Left lung (tissue), 14 donors: ENCODE measurements at places on chromosomes 11 and 22.

DNA sequence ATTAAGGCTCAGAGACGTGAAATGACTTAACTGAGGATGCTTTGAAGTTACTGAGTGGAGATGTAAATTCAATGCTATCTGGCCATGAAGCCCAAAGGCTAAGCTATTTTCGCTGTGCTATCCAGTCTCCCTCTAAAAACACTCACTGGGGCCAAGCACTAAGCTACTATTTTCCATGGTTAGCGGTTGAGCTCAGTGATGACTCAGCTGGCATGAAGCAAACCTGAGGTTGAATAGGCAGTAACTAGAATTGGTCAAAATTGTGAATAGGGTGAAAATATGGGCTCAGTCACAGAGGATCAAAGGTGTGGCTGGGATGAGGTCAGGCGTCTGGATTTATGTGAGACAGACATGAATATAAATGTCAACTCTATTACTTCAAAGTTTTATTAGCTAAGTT, 564.2 kb upstream of the KIRREL3 start:
- no peak for DNase-seq

- DNase-seq: no peak
Observed at GRCh38 chr11:92776676-92777075, 192.8 kb upstream of the MTNR1B start.

GRCh38 chr11:2961080-2961479, 31.0 kb downstream of the NAP1L4 start:
- DNase-seq: no peak

- DNase-seq: no peak
Observed at GRCh38 chr22:44932493-44932892, 77.3 kb downstream of the PHF21B start.

DNA sequence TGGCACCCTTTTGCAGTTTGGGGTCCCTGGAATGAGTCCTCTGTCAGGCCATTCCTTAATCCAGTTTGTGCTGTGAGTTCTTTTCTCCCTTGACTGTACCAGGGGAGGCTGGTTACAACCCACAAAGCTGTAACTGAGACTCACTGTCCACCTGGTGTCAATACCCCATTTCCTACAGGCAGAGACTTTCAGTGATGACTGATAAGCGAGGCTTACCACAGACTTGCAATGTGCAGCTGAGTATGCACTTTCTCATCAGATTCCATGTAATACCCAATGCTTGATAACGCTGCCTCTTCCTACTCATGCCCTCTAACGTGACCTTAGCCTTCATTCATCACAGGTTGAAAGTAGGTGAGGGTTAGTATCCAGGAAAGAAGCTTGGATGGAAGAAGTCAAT, 120.1 kb downstream of the INSC start:
- no peak for DNase-seq

DNA sequence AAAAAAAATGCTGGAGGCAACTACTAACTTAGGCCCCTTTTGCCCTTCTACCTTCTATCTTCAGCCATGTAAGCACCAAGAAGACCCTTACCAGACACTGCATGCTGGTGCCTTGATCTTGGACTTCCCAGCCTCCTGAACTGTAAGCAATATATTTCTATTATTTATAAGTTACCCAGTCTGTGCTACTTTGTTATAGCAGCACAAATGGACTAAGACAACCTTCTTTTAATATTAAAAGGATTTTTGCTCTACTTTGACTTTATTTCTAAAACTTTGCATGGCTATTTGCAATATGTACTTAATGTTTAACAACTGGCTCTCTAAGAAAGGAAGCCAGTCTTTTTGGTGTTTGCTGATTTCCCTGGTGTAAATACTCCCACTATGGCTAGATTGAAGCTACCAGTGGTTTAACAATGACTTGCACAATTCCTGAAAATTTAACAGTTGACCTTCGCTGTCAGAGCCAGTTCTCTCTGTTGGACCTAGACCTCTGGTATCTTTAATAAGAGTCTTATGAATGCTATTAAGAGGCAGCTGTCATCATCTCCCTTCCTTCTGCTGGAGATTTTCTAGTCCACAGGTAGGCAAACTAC, 25.2 kb downstream of the OR6Q1 start:
- DNase-seq: no peak

DNA sequence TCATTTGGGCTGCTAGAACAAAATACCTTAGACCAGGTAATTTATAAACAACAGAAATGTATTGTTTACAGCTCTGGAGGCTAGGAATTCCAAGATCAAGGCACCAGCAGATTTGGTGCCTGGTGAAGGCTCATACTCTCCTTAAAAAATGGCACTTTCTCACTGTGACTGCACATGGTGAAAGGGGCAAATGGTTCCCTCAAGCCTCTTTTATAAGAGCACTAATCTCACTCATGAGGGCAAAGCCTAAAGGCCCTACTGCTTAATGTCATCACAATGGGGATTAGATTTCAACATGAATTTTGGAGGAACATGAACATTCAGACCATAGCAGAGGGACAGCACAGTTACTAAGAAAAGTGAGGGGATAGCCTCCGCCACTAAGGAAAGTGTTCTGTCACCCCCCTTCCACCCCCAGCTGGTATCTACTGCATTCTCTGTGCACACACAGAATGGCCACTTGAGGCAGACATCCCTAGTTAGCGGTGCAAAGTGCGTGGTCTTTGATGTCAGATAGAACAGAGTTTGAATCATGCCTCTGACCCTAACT, 47.2 kb upstream of the CEP295 start:
- DNase-seq: no peak

GRCh38 chr11:27317751-27318150, 45.3 kb downstream of the CCDC34 start:
- no peak for DNase-seq

- DNase-seq: no peak
Observed at GRCh38 chr11:6856871-6857270, 6.0 kb upstream of the OR10A2 start.

DNA sequence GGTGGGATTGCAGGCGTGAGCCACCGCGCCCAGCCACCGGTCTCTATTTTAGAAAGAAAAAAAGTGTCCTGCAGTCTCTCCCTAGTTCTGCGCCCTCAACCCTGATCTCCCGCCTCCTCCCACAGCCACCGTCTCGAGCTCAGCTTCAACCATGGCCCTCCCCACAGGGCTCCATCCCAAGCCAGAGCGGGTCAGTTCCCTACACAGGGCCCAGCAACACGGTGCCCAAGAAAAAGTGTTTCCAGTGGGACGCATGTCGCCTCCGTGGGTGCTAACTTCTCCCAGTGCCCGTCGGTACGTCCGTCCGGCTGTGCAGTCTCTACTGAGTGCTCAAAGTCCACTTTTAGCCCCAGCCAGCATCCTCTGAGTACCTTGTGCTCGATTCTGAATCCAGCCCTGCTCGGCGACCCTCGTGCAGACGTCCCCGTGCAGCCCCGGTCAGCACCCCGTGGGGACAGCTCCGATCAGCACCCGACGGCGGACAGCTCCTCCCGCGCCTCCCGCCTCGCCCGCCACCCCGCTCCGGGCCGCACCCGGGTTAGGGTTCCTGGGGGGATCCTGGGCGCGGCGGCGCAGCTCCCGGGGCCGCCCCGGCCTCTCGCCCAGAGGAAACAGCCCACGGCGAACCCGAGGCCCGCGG, 657 bp upstream of the MAPK8IP2 start:
- no peak for DNase-seq
